ENCODE measurements at places on chromosomes 4 and X. TPM values are rescaled to one million over a fixed set of nuclear protein-coding genes. Genes with fewer than 3 reads are reported as not detected.

Gene HTN1
- total RNA-seq, result not detected

Gene TADA2B
- 12.8 TPM for total RNA-seq

Gene PAGE4
- not detected for total RNA-seq

Gene P2RY4
- not detected for total RNA-seq

Gene POU3F4
- total RNA-seq, result not detected

Gene VCX3B
- total RNA-seq, result not detected

DNA sequence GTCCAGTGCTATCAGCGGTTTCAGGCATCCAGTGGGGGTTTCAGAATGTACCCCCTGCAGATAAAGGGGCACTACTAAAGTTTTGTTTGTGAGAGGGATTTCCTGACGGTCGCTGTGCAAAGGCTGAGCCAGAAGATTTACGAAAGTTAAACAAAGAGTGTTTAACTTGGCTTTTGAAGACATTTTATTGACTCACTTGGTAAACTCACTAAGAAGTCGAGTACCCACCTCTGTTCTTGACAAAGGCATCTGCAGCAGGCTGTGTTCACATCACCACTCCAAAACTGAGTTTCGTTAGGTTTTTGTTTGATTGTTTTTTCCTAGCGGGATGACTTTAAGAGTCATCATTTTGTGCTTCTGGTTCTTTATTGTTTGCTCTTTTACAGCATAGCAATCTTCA, 143.9 kb upstream of the TBL1X start:
- no peak for DNase-seq

DNA sequence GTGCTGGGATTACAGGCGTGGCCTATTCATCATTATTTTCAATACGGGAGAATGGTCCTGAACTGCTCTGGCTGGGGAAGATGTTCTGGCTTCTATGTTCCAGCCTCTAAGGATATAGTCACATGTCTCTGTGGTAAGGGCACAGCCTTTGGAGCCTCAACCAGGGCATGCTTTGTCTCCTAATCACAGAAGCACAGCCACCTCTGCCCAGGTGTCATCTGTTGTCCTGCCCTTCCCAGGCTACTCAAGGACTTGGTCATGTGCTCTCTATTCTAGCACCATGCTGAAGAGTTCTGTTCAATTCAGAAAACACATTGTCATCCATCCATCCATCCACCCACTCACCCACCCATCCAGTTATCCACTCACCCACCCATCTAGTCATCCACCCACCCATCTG, 29.5 kb downstream of the ASMTL start:
- DNase-seq, result no peak

DNA sequence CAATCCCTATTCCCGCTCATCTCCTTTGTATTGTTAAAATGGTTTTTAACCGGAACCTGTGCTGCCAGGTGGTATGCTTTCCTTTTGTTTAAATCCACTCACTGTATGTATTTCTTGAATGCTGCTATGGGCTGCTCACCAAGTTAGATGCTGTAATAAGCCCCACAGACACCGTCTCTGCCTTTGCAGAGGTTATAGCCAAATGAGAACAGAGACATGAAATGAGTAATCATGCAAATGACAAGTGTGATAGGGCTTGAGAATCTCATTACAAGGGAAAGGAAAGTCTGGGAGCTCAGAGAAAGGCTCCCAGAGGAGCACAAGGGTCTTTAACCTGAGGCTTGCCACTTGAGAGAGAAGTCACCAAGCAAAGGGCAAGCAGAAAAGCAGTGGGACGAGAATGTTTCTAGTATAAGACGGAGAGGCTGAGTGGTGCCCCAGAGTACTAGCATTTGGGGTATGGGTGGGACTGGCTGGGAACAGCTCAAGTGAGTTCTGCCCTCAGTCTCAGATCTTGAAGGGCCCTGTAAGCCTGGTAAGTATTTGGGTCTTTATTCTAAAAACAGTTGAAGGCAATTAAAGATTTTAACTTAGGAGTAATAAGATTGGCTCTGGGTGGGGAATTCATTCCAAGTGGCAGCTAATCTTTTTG, 110.8 kb upstream of the H2AZ1 start:
- DNase-seq, result peak; percentile 42

GRCh38 chr4:99024481-99025275, 29.2 kb downstream of the METAP1 start:
- DNase-seq, result no peak

- no peak for DNase-seq
Measured at GRCh38 chr4:39729557-39729956, 31.6 kb downstream of the UBE2K start.

DNA sequence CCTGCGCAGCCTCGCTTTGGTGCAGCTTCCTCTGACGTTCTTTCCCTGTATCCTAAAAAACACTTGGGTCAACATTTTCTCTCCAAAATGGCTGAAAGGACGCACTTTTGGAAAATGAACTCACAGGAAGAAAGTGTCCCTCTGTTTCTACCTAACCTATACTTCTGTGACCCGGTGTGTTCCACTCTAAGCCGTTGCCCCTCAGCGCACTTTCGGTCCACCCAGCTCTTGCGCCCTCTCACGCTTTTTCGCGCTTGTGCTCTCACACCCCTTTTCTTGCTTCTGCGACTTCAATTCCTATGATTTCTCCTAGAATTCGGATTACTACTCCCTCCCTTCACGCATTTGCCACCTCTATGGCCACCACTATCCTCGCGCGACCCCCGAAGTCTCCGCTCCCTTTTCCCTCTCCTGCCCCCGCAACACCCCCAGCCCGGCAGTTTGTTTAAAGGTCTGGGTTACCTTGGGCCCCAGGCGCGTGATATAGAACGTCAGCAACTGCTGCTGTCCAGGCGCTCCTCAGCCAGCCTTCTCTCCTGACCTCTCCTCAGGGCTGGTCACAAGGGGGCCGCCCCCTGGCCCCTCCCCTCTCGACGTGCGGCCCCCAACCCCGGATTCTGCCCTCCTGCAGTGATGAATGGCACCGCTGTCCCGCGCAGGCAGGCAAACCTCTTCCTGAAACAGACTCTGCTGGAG, at the start of gene USP51:
Gene USP51 (minus strand): TSS at position 535 of the 696 bp plus-strand sequence. CDS start 909 bp downstream, outside the sequence.
- DNase-seq, result no peak

DNA sequence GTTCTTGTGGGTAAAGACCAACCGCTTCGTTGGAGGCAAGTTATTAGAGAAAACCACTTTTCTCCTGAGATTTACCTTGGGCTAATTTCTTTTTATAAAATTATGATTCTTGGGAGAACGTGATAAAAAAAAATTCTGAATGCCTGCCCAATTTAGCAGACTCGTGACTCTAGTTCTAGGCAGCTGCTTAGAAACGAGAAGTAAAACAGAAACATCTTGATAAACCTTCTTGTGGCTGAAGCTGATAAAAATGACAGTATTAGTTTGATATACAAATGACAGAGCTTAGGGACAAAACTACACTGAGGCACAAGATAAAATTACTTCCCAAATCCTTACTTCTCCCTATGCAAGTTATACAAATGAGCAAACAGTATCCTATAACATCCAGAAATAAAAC, 458.9 kb upstream of the TEX13C start:
- no peak for DNase-seq

- DNase-seq, result no peak
Measured at GRCh38 chrX:127552571-127552970, 499.6 kb downstream of the ACTRT1 start.

- DNase-seq, result no peak
Measured at GRCh38 chr4:158936238-158936637, 166.6 kb upstream of the RAPGEF2 start.

GRCh38 chr4:111267786-111268185, 644.9 kb upstream of the PITX2 start:
- no peak for DNase-seq

DNA sequence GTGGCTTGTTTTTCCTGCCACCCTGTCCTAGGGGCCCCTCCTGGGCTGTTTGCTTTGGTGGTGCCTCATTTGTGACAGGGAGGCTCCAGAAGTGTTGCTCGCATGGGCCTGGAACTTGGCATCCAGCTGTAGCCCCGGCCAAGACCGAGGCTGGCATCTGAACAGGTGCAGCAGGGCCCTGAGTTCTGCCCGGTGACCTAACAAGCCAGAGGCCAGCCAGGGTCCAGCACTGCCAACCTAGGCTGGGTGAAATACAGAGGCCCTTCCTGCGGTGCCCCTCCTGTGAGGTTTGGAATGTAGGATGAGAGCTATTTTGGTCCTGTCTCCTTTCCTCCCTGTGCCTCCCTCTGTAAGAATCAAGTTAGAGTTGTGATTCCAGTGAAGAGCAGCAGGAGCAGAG, 58.5 kb downstream of the STARD8 start:
- no peak for DNase-seq

DNA sequence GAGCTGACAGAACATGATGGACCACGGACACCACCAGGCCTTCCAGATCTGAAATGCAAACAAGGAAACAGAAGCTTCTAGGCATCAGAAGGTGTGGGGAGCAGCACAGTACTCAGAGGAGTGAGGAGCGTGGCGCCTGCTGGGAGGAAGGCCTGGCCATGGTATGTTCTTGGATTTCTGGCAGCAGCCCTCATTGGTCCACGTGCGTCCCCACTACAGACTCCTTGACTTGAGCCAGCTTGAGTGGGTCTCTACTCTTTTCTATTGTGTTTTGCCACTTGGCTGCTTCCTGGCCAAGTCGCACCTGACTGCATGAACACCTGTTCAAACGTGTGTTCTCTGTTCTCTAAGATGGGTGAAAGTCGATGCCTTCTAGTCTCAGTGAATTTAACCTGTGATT, 18.0 kb downstream of the ZNF275 start:
- no peak for DNase-seq

- no peak for DNase-seq
Measured at GRCh38 chr4:131419147-131419546, 1729.9 kb upstream of the PCDH10 start.

DNA sequence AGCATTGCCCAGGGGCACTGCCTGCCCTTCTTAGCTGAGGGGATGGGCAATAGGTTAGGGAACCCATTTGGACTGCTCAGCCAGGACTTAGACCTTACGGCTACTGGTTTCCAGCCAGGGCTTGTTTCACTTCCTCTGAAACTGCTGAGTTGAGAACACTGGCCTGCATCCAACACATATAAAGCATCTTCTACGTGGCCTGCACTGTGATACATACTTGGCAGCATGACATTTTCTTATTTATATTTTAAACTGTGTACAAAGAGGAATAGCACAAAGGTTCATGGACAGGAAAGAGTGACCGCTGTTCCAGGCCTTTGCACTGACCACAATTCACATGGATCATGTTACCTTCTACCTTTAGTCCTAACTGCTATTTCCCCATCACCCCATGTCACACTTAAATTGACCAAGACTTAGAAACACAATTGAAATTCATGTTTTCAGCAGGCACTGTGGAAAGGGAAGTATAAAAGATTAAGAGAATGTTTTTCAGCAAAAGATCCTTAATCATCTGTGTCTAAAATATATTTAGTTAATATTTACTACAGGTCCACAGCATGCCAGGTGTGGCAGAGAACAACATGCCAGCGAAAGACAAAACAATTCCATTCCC, 43.7 kb downstream of the NLGN4X start:
- DNase-seq, result peak; percentile 90
